Fibroblast of skin of back (primary cell): ENCODE measurements at places on chromosomes 5 and 9.

- no peak for DNase-seq
Measured at GRCh38 chr9:124284940-124285441, 27.2 kb downstream of the NEK6 start.

- peak; percentile 39 for DNase-seq
Measured at GRCh38 chr9:33196736-33197135, 29.6 kb upstream of the B4GALT1 start.

DNA sequence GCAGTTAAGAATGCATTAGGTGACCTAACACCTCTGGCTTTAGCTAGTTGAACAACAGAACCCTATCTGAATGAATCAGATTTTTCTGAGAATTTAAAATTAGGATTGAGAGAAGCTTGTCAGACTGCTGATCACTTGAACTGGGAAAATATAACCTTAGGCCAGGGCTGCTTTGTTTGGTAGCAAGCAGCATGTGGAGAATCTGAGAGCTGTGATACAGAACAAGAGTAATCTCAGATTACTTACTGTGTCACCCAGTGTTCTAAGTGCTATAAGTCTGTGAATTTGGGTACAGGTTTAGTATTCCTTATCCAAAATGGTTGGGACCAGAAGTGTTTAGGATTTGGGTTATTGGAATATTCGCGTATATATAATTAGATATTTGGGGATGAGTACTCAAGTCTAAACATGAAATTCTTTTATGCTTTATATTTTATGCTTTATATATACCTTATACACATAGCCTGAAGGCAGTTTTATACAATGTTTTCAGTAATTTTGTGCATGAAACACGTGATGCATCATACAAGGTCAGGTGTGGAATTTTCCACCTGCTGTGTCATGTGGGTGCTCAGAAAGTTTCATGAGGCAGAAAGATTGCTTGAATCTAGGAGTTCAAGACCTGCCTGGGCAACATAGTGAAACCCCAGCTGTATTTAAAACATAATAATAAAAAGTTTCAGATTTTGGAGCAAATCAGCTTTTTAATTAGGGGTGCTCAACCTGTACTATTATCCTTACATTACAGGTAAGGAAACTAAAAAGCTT is 8.3 kb upstream of the CHD1 start:
- no peak for DNase-seq

- DNase-seq = no peak
Measured at GRCh38 chr5:139847091-139847490, 51.5 kb downstream of the PSD2 start.

GRCh38 chr5:69444127-69444754 is 29.3 kb downstream of the MARVELD2 start:
- DNase-seq = no peak

DNA sequence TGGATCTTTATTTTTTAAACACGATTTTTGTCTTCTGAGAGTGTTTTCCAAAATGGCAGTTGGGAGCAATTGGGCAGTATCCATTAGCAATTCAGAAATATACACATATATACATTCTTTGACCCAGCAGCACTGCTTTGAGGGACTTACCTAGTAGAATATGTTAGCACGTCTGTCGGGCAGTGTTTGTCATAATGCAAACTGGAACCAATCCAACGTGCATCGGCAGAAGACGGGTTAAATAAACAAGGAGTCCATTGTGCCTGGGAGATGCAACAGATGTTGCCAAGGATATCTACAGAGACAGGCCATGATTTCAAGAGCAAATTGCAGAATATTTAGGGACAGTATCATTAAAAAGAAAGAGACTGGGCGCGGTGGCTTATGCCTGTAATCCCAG is 107.0 kb downstream of the COL5A1 start:
- DNase-seq = no peak

GRCh38 chr5:73318308-73318719 is 130.3 kb downstream of the FOXD1 start:
- DNase-seq = peak; percentile 59

DNA sequence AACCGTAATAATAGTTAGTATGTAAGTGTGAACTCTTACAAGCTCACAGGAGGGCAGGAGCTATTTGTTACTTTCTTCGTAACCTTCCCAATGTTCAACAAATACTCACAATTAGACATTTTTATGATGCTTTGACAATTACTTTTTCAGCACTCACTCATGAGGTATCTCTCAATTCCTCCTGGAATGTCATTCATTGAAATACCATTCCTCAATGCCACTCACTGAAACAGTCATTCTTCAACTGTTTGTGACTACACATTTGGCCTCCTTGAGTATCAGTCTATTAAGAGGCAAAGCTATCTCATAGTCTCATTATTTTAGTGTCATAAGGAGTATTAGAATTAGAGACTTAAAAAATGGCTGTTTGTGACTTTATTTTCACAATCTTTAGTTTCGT is 734.1 kb upstream of the DMAC1 start:
- DNase-seq = peak; percentile 6

GRCh38 chr5:41707853-41708603 is 162.2 kb downstream of the OXCT1 start:
- peak; percentile 63 for DNase-seq
